Stimulated activated CD8-positive, alpha-beta memory T cell treated with anti-CD3 and anti-CD28 coated beads, Interleukin-12 subunit alpha, Interleukin-12 subunit beta, amount 100 ng/mL, for 4 hours (primary cell): ENCODE measurements at places on chromosomes 6 and 20.

DNA sequence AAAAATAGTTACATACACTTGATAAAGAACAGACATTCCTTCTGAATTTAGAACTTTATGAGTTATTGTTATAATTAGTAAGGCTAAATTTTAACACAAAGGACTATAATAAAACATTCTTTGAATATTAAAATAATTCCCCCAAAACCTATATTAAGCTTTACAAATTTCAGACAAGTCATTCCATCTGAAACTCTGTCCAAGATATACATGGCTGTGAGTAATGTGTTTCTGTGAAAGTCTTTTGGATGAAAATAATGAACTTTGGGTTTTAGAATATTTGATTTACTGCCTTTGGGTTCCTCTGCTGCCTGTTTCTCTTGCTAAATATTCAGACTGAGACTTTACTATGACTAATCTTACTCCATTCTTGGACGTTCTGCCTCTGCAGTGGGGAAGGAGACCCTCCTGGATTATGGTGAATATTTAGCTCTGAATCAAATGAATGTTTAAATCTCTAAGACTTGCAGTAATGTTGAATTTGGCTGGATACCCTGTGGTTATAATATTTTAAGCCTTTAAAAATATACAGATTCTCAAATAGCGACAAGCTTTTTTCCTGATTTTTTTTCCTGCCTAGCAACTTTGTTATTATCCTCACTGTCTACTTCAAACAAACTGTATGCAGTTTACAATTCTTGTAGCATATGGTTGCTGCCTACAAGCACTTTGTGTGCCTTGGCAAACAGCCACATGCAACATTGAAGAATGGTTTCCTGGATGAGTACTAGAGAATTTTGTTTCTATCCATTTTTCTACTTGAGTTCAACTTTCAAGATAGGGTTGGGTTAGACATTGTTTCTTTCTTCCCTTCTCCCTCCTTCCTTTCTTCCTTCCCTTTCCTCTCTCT, 51.4 kb downstream of the TXLNB start:
- no peak for DNase-seq

- DNase-seq, result no peak
Observed at GRCh38 chr6:35911871-35912653, 8.8 kb downstream of the SRPK1 start.

DNA sequence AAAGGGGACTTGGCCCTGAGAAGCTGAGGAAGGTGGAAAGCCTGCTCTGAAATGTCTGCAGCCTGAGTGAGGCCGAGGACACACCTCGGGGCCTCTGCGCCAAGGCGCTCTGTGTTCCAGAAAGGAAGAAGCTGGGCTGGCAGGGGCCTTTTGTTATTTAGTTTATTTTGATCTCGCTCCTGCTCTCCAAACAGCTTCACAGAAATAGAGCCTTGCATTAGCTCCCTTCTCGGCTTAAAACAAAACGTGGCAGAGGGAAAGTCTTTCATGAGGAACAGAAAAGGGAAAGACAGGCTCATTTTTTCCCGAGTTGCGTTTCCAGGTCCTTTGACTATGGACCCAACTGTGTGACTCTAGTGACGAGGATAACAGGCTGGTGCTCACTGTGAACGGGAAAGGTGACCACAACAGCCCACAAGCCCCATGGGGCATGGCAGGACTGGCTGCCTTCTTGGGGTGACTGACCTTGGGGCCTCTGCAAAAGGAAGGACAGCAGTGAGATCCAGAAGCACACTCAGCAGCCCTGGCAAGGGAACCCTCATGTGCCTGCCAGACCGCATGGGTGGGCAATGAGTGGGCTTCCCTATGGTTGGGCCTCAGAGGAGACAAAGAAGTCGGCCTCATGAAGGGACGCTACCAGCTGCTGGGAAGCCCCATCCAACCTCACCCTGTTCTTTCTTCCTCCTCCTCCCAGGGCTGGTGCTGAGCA, 18.7 kb downstream of the LEMD2 start:
- no peak for DNase-seq

GRCh38 chr6:36336779-36337241, at the start of gene BNIP5:
BNIP5 (minus strand) TSS chr6:36336888; CDS start chr6:36330690, 6,198 bp downstream.
- no peak for DNase-seq

- DNase-seq, result no peak
Observed at GRCh38 chr6:84220809-84221409, 6.5 kb downstream of the CEP162 start.

DNA sequence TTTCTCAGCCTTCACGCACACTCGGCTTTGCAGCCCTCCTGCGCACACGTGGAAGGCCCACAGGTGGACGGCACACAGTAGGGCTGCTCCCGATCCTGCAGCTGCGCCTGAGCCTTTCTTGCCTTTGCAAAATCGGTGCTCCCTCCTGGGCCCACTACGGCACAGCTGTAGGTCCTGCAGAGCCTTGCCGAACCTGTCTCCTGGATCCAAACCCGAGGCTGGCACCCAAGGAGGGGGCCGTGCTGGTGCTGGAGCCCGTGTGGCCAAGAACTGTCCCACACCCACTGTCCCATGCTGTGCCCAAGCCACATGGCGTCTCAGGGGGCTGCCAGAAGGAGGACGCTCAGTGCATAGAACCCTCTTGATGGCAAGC, 227.4 kb downstream of the TTLL2 start:
- no peak for DNase-seq

DNA sequence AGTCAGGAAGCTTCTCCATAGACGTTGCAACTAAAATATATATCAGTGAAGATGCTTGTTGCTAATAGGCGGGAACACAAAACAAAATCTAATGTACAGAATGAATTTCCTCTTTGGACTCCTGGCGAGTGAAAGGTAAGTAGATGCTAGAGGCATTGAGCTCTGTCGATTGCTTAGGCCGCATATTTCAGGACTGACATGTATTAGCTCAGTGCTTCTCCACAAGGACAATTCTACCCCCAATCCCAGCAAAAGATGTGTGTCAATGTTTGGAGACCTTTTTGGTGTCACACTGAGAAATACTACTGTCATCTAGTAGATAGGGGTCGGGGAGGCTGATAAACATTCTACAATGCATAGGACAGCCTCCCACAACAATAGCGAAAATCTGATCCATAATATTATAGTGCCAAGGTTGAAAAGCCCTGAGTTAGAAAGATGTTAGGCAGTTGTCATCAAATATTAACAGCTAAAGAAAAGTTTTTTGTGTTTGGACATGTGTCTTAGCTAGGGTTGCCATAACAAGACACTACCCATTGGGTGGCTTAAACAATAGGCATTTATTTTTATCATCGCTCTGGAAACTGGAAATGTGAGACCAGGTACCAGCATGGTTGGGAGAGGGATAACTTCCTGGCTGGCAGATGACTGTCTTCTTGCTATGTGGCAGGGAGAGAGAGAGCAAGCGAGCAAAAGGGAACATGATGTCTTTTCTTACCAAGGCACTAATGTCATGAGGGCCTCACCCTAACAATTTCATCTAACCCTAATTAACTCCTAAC, 48.0 kb upstream of the BCAS1 start:
- no peak for DNase-seq

- DNase-seq, result no peak
Observed at GRCh38 chr6:12078014-12078413, 65.9 kb downstream of the HIVEP1 start.

DNA sequence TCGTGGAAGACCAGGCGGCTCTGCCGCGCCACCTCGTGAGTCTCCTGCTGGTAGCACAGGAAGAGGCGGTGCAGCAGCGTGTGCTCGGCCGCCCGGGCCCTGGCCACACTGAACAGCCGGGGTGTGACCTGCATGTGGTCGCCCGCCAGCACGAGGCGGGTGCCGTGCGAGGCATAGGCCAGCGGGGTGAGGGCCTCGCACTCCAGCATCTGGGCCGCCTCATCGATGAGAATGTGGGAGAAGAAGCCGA, 7.0 kb downstream of the HELZ2 start:
- DNase-seq, result no peak

DNA sequence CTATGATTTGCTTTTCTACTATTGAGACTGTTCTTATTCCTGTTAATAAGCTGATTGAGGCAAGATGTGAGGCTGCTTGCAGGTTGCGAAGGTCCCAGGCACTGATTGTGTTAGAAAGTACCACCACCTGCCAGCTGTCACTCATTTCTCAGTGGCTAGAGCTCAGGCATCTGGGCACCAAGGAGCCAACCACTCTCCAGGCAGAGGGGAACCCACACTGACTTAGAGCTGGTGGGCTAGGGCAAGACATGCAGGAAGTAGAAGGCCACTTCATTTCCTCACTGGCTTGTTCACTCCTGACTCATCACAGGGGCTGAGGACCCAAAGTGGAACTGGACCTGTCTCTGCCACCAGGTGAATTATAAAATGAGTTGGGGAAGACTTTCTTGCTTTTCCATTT, 7.8 kb upstream of the DLL1 start:
- no peak for DNase-seq

DNA sequence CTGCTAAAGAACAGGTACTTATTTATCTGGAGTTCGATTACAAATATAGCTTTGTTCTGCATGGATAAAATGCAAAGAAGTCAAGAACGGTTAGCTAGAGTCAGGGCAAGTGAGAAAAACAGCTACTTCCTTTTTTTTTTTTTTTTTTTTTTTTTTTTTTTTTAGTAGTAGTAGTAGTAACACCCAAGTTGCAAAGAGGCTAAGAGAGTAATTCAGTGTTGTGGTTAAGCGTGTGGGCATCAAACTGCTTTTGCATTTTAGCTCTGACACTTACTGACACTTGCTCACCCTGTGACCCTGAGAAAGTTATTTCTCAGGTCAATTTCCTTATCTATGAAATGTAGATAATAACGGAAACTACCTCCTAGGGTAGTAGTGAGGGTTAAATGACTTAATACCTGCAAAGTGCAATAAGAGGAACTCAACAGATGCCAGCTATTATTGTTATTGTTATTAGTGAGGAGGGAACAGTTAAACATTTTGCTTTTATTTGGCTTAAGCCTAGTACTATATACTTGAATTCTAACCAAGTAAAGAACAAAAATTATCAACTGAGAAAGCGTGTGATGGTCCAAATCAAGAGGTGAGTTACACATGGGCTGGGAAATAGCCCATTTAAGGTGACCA, 86.7 kb upstream of the BACH2 start:
- no peak for DNase-seq

GRCh38 chr6:1552296-1552761, 57.4 kb upstream of the FOXC1 start:
- no peak for DNase-seq
